ENCODE measurements at places on chromosomes 3 and 15.

DNA sequence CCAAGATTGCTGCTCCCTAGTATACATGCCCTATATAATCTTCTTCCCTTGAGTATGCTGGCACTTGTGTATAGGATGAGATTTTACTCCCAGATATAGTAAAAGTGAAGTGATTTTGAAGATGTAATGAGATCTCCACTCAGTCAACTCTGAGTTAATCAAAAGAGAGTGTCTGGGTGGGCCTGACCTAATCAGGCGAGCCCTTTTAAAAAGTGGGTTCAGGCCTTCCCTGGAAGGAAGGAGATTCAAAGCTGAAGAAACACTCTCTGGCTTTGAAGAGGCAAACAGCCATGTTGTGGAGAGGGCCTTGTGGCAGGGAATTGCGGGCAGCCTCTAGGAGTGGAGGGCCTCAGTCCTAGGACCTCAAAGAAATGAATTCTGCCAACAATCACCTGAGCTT, 5.5 kb upstream of the STARD5 start:
- no peak for DNase-seq

DNA sequence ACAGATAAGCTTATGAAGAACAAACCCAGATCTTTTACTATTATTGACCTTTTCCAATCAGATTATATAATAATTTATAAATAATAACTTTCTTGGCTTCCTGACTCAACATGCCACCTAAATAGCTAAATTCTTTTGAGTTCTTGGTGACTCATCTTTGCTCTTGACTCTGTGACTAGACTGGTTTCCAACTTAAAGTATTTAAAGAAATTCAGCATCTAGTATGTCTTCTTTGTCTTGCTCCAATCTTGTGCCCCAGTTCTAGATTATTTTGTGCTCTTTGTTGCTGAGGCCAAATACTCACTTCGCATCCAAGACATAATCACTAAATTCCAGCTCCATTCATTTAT, 483.2 kb upstream of the TBL1XR1 start:
- no peak for DNase-seq

DNA sequence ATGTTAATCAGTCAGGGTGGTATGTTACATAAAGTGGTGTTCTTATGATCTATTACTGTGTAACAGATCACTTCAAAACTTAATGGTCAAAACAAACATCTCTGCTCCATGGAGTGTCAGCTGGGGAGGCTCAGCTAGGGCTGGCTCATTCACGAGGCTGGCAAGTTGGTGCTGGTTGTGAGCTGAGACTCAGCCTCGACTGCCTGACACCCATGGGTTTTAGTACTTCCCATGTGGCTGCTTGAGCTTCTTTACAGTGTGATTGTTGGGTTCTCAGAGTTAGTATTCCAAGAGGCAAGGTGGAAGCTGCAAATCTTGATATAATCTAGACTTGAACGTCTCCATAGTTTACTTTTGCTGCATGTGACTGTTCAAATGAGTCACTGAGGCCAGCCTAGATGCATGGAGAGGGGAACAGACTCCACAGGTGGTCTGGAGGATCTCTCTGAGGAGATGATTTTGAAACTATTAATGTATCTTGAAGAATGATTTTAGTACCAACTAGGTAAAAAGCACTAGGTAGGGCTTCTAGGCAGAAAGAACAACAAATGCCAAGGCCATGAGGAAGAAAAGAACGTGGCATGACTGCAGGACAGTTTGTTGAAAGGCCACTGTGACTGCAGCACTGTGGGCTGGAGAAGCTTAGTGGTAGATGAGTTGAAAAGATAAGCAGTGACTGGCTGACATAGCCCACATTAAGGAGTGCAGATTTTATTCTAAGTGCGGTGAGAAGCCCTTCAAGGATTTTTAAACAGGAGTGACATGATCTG, 281.1 kb upstream of the PROK2 start:
- DNase-seq = no peak

DNA sequence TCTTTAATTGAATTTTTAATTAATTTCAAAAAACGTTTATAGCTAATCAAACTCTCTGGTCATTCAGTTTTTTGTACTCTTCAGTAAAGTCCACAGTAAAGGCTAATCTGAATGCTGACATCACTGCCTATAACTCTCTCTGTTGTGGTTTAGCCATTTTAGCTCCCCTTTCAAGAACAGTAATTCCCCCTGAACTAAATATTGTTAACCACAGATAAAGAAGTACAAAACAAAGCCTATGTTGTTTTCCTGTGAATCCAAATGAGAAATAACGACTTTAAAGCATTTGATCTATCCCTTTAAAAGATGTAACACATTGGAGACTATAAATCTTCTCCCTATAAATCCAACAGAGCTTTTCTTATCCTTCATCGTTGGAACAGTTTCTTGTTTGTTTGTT, 94.2 kb downstream of the ZBTB20 start:
- no peak for DNase-seq

DNA sequence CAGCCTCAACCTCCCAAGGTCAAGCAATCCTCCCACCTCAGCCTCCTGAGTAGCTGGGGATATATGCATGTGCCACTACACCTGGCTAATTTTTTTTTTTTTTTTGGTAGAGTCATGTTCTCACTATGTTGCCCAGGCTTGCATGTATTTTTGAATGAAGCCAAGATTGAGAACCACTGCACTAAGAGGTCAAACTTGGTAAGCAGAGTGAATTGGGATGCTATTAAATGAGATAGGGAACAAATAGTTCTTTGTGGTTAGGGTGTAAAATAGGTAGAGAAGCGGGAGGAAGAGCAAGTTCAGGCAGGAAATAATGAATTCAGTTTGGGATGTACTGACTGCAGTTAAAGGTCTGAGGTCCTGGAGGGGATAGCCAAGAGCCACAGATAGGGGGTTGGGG, 39.9 kb upstream of the PIAS1 start:
- no peak for DNase-seq

- DNase-seq = no peak
Observed at GRCh38 chr15:92763459-92763858, 107.9 kb upstream of the FAM174B start.

GRCh38 chr3:102180280-102180931, 254.4 kb upstream of the ZPLD1 start:
- DNase-seq = no peak

GRCh38 chr3:81516042-81516441, 245.4 kb downstream of the GBE1 start:
- no peak for DNase-seq

GRCh38 chr15:60458721-60459120, 20.2 kb downstream of the ICE2 start:
- DNase-seq = no peak

- DNase-seq = no peak
Observed at GRCh38 chr15:67479781-67480505, 41.0 kb upstream of the C15orf61 start.

- no peak for DNase-seq
Observed at GRCh38 chr3:93746-94145, 102.8 kb upstream of the CHL1 start.

GRCh38 chr15:34038871-34039789, at the start of gene AVEN:
Gene AVEN (minus strand): TSS chr15:34039204. CDS start chr15:34039046, 158 bp downstream.
- DNase-seq = no peak

DNA sequence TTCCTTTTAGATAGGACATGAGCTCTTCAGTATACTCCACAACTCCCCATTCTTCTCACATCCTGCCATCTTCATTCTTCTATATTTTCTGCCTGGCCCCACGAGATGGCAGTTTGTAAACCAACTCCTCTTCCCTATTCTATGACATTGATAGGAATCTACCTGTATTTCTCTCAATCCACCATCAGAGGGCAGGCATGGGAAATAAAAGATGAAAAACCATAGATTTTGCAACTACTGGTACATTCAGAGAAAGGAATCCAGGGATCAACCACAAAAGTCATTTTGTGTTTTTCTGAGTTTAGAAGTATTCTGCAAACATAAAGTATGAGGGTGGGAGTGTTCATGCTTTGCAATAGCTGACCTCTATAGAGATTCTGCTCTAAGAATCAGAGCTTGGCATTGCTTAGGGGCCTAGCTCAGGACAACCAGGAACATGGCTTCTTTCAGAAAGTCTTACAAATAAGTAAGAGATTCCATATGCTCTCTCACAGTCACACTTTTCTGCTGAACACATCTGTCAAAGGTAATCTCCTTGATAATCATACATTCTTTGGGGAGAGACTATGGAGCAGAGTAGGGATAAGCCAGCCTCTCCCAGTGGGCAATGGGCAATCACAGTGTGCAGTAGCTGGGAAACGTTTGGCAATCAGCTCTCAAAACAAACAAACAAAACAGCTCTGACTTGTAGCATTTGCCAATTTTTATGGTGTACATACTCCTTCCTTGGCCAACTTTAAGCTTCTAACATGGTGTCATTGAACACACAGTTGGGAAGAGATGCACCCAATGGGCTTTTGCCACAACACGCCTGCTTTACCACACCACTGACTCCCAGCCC, 43.1 kb upstream of the SLC25A36 start:
- no peak for DNase-seq

- DNase-seq = no peak
Observed at GRCh38 chr15:65335278-65336055, 31.0 kb downstream of the RNU5B-1 start.

GRCh38 chr15:31298707-31299172, 27.9 kb upstream of the KLF13 start:
- no peak for DNase-seq

DNA sequence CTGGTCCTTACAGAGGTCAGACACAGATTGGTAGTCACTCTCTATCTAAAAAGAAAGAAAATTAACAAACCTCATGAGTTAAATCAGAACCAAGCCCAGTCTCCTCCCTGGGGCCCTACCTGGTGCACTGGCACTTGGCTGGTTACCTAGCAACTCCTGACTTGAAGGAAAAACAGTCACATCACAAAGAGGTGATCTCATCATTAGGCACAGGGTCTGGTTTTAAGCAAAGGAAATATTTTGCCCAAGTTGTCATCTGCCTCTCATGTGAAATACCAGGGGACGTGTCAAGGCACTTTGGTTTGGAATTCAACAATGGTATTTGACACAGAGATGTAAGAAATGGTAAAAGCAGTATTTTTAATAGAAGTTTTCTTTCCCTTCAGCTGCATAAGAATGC, 47.7 kb upstream of the FMN1 start:
- no peak for DNase-seq

Data from C1 segment of cervical spinal cord (tissue), 14 donors.